IgD-negative memory B cell (primary cell): ENCODE measurements at places on chromosomes 13 and 19. TPM values are rescaled to one million over a fixed set of nuclear protein-coding genes. Genes with fewer than 3 reads are reported as not detected.

The COL4A2 gene
- polyA plus RNA-seq: not detected

The CILP2 gene
- polyA plus RNA-seq: not detected

The CAPN12 gene
- polyA plus RNA-seq: 31.6 TPM

The ZNF525 gene
- 12.4 TPM for polyA plus RNA-seq

The FAM124A gene
- not detected for polyA plus RNA-seq
